ENCODE measurements at places on chromosomes 2 and 18.
A peak's percentile ranks its signal among the peaks of the same experiment; 100 is the strongest.

DNA sequence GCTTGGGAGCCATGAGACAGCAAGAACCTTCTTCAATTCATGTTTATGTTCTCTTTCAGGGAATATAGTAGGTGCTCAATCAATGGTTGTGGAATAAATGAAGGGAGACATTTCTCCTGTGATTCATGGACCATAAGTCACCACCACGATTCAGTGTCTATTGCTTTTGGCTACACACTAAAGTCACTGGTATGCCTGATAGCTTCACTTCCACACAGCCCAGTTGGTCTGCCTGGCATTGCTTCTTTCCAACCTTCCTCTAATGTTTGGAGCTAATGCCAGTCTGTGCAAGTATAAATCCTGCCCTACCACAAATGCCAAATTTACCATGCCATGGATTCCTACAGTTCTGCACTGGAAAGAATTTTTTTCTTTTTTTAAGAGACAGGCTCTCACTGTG, 1.3 kb upstream of the CXCR1 start:
- DNase-seq = no peak

DNA sequence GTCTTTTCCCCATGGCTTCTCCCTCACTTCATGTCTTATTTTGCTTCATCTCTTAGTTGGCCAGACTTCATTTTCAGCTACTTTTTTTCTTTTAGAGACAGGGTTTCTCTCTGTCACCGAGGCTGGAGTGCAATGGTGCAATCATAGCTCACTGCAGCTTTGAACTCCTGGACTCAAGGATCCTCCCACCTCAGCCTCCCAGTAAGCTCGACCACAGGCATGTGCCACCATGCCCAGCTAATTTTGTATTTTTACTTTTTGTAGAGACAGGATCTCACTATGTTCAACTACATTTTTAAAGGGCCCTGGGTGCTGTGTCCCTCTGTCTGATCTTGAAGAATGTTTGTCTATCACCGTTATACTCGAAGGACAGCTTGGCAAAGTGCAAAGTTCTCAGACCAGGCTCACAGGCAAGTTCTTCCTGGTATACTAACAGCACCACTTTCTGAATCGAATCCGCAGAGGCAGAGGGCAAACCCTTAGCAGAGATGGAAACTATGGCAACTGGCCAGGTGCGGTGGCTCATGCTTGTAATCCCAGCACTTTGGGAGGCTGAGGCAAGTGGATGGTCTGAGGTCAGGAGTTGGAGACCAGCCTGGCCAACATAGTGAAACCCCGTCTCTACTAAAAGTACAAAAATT, 60.9 kb downstream of the SOWAHC start:
- no peak for DNase-seq

DNA sequence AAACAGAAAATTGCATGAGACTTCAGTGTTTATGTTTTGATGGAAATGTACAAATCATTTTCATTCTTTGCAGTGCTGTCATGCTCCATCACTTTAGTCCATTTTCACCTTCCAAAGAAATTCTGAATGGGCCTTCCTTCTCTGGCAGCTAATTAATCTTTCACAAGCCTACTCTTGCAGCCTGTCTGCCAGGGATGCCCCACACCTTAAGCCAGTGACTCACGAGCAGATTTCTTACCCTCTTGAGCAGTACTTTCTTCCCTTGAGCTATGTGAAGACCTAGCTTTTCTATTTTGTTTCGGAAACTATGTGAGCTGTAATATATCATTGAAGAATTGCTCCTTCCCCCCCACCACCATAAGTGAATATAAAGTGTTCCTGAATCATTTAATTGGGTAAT, 404.3 kb upstream of the VWC2L start:
- no peak for DNase-seq

- no peak for DNase-seq
Measured at GRCh38 chr2:15177103-15177502, 384.0 kb downstream of the NBAS start.

DNA sequence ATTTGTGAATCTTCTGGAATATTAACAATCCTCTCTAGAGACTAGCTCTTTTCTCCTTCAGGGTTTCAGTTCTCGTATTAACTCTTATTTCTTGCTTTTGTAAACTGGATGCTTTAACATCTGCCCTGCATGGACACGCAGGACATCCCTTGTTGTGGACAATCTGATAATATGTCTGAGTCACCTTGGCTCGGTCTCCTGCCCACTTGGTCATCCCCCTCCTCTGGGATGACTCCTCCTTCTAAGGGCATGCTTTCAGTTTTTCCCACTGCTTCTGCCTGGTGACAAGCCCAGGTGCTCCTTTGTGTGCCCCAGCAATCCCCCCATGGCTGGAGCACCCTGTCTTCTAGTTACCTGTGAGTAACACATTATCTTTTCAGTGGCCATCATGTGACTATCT, 460.5 kb downstream of the DSC3 start:
- no peak for DNase-seq

- DNase-seq = no peak
Measured at GRCh38 chr18:3084206-3084605, 71.3 kb upstream of the LPIN2 start.

- no peak for DNase-seq
Measured at GRCh38 chr2:133262893-133263292, 305.4 kb downstream of the NCKAP5 start.

DNA sequence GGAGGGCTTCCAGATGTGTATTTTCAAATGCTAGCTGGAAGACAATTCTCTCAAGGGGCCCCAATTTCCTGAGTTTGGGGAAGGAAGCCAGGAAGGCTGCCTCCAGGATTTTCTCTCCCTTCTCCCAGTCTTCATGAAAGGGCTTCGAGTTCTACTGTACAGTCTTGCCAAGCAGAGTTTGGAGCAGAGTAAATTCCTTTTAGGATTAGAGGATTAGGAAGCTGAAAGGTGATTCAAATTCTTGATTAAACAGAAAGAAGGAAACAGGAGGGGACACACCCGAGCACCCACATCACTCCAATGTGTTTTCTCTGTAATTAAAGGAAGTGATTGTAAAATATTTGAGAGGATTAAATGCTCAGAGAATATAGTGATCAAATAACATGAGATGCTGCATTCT, 217.8 kb downstream of the SETBP1 start:
- DNase-seq = no peak

- no peak for DNase-seq
Measured at GRCh38 chr2:104852090-104852666, 1.7 kb upstream of the POU3F3 start.

DNA sequence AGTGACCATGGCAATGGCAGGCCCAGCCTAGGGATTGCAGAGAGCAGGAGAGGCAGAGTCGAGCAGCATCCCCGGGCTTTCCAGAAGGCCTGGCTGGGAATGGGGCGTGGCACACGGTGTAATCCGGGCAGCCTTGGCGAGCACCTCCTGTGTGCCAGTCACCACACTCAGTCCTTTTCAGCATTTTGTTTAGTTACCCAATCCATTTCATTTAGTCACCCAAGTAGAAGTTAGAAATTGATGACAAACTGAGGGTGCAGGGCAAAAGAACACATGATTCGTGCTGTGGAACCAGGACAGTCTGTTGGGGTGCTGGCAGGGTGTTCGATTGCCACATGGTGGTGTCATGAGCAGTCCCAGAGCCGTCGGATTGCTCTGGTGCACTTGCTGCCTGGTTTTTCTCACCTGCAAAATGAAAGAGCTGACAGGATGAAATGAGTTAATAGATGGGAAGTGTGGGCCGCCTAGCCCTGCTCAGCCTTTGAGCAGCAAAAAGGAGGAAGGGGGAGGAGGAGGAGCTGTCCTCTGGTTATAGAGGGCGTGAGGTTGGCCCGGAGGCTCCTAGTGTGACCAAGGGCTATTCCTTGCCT, 299.4 kb downstream of the AGAP1 start:
- DNase-seq = peak; percentile 9

DNA sequence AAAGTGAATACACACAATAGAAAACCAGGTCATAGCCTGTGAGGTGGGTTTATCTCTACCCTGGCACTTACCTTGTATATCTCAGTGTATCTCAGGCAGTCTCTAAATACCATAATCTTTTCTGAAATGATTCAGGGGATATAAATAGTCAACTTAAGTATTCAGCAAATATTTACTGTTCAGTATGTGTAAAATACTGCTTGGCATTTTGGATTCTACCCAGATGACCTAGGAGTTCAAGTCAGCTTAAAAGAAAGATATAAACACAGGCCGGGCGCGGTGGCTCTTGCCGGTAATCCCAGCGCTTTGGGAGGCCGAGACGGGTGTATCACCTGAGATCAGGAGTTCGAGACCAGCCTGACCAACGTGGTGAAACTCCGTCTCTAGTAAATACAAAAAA, 23.8 kb downstream of the GRHL1 start:
- DNase-seq = no peak

- DNase-seq = peak; percentile 3
Measured at GRCh38 chr18:23183411-23184150, 48.3 kb downstream of the CABLES1 start.

GRCh38 chr2:29014331-29014730, 33.2 kb downstream of the TOGARAM2 start:
- no peak for DNase-seq

GRCh38 chr2:187168720-187169713, 279.0 kb downstream of the CALCRL start:
- no peak for DNase-seq

- DNase-seq = no peak
Measured at GRCh38 chr2:237859082-237859433, 365 bp upstream of the RAMP1 start.

- DNase-seq = no peak
Measured at GRCh38 chr2:183229386-183229785, 105.1 kb downstream of the NUP35 start.

DNA sequence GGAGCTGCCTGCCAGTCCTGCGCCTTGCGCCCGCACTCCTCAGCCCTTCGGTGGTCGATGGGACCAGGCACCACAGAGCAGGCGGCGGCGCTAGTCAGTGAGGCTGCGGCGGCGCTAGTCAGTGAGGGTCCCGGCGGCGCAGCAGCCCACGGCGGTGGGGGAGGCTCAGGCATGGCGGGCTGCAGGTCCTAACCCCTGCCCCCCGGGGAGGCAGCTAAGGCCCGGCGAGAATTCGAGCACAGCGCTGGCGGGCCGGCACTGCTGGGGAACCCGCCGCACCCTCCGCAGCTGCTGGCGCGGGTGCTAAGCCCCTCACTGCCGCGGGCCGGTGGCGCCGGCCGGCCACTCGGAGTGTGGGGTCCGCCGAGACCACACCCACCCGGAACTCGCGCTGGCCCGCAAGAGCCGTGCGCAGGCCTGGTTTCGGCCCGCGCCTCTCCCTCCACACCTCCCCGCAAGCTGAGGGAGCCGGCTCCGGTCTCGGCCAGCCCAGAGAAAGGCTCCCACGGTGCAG, 867.4 kb downstream of the DSC3 start:
- no peak for DNase-seq

GRCh38 chr2:135664623-135665068, 77.0 kb upstream of the UBXN4 start:
- DNase-seq = no peak

DNA sequence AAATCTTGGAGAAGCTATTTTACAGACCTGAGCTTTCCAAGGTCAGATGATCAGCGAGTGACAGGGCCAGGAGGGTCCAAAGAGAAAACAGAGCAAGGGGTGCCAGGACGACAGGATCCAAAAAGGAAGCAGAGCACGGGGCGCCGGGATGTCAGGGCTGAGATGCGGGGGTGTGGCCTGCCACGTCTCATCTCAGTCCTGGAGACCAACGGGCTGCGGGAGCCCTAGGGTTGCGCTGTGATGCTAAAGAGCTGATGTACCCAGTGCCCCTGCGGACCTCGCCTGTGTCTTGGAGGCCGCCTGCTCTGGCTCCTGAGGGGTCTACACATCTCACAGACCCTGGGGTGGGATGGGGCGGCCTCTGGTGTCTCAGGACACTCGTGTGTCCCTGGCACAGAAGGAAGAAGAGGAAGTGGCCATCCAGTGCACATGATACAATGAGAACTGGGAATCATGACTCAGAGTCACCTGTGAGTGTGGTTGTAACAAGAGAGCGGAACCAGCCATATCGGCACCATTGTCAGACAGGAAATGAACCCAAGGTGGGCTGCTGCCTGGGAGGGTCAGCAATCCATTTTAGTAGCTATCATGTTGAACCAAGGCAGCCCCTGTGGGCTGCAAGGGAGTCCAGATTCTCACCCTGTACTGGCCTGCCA, 97.8 kb downstream of the MYT1L start:
- no peak for DNase-seq

DNA sequence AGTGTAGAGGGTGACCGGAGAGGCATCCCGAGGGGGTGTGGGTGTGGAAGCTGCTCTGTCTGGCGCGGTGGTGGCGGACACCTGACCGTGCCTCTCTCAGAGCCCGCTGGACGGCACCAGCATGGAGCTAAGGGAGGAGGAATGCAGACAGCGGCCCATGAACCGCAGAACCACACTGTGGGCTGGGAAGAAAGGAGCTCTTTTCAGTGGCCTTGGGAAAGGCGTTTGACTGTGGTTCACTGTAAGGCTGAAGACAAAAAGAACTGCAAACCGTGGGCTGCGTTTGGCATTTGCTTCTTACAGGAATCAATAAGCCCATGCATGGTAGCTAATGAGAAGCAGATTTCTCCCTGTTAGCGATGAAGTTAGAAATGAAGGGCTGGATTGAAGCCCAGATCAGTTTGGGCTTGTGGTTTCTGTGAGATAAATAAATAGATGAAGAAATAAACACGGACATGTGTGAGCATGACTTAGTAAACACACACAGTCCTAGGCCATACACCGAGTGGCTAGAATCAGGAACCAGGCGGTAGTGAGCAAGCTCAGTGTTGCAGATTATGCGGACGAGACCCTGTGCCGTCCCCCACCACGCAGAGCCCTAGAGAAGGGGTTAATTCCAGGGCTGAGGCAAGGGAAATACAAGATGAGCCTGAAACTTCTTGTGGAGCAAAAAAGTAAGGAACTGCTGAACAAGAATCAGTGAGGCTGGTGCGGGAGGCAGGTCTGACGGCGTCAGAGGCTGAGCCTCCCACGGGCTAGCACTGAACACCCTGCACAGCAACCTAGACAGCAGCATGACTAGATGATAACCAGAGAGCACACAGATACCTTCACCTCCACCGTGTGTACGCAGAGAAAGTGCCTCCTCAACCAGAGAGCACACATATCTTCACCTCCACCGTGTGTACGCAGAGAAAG, 29.3 kb upstream of the NFATC1 start:
- DNase-seq = peak; percentile 11

DNA sequence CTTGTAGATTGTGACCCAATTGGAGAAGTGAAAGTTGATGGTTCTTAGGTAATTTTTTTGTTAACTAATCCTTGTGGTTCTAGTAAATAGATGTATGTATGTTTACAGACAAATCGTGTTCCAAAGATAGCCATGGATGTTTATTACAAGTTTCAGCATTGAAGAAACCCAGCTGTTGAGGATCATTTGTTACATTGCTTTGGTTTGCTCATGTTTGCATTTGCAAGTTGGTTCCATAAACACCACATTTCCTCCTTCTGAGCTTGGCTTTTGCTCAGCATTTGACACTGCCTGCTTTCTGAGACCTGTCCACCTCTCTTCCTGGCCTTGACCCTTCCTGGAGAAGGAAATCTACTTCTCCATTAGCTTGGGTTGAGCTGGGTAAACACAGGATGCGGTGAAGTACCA, 1.8 kb upstream of the CCDC68 start:
- no peak for DNase-seq

GRCh38 chr2:179096090-179096489, 46.2 kb upstream of the CCDC141 start:
- DNase-seq = no peak
